ENCODE measurements at places on chromosomes 2 and 18.

DNA sequence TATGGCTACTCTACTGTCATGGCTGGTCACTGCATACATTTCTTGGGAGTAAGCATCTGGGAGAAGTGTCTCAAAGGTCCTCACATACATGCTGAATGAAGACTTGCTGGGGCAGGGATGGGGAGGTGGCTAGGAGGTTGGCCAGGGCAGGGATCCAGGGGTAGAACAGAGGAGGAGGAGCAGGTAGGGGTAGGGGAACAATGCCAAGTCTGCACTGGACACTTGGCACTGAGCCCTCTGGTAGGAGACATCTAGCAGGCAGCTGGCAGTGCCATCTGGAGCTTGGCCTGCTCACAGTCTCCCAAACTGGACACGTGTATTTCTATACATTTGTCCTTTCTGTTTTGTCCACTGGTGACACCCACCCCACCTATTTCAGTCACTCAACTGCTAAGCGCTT, 62.7 kb upstream of the REV1 start:
- H3K27ac ChIP-seq, result no peak overlapping the region
- no peak for DNase-seq
- no peaks in the 10 kb centered on the region for H3K4me1 ChIP-seq
- peaks cover 51% of the 10 kb centered on the region for H3K27me3 ChIP-seq
- H3K36me3 ChIP-seq, result no peaks in the 10 kb centered on the region
- H3K4me3 ChIP-seq, result no peak overlapping the region

DNA sequence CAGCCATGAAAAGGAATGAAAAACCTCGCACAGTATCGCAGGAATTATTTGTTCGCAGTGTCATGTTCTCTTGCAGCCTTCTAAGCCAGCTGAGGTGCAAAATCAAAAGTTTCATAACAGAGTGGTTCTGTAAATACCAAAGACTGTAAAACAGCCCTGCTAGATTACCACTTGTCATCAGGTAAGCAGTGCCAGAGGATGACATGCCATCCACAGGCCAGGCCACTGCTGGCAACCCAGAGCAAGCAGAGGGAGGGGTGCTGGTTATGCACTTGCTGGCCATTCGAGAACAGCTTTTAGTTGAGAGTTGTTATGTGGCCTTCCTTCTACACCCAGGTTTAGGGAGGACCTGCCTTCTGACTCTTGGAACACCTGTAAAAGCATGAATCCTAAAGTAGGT, 114.3 kb upstream of the MGAT5 start:
- H3K4me3 ChIP-seq, result no peak overlapping the region
- no peak for DNase-seq
- no peaks in the 10 kb centered on the region for H3K27me3 ChIP-seq
- peaks cover 7% of the 10 kb centered on the region for H3K4me1 ChIP-seq

DNA sequence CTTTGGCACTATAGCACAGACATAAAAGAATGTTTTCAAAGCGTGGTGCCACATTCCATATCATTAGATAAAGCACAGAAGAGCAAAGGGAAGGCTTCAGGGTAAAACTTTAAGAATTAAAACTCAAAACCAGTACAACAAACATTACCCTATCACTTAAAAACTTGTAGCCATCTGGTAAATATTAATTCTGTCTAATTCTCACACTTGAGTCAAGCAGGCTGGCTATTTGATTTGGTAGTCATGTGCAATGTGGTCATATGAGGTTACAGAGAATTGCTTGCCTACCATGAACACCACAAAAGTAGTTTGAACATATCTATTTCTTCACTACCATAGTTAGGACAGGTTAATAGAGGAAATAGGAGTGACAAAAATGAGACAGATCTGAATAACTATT, 244.9 kb downstream of the IRS1 start:
- H3K36me3 ChIP-seq, result no peaks in the 10 kb centered on the region
- no peak for DNase-seq
- no peaks in the 10 kb centered on the region for H3K27me3 ChIP-seq
- H3K4me1 ChIP-seq, result no peaks in the 10 kb centered on the region
- no peak overlapping the region for H3K4me3 ChIP-seq

- no peaks in the 10 kb centered on the region for H3K36me3 ChIP-seq
- no peak overlapping the region for H3K27ac ChIP-seq
- H3K4me3 ChIP-seq, result no peak overlapping the region
Observed at GRCh38 chr2:225318440-225318839, 81.1 kb upstream of the NYAP2 start.

- DNase-seq, result no peak
- no peak overlapping the region for H3K4me3 ChIP-seq
- no peaks in the 10 kb centered on the region for H3K27me3 ChIP-seq
- no peaks in the 10 kb centered on the region for H3K36me3 ChIP-seq
Observed at GRCh38 chr2:220779931-220780330, 792.2 kb downstream of the EPHA4 start.

GRCh38 chr18:43965691-43966090, 688.4 kb upstream of the SYT4 start:
- DNase-seq, result no peak
- no peaks in the 10 kb centered on the region for H3K27me3 ChIP-seq
- H3K4me3 ChIP-seq, result no peak overlapping the region
- no peak overlapping the region for H3K27ac ChIP-seq

DNA sequence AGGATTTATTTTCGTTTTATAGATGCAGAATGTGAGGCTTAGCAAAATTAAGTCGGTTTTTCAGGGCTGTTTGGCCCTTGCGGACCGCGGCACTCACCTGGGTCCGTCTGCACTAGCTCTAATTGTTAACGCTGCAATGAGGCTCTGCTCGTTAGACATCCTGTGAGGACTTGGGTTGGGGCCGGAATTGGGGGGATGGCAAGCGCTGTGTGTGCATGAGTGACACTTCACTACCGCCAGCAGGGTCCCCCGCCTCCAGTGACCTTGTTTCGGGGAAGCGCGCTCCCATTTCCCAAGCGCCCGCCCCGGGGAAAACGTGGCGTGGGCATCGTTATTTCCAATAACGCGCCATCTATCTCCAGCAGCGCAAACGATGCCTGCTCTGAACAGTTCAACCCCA, 54.2 kb downstream of the KCNG2 start:
- no peak for DNase-seq
- no peaks in the 10 kb centered on the region for H3K4me1 ChIP-seq
- H3K36me3 ChIP-seq, result no peaks in the 10 kb centered on the region
- peaks cover 77% of the 10 kb centered on the region for H3K27me3 ChIP-seq

DNA sequence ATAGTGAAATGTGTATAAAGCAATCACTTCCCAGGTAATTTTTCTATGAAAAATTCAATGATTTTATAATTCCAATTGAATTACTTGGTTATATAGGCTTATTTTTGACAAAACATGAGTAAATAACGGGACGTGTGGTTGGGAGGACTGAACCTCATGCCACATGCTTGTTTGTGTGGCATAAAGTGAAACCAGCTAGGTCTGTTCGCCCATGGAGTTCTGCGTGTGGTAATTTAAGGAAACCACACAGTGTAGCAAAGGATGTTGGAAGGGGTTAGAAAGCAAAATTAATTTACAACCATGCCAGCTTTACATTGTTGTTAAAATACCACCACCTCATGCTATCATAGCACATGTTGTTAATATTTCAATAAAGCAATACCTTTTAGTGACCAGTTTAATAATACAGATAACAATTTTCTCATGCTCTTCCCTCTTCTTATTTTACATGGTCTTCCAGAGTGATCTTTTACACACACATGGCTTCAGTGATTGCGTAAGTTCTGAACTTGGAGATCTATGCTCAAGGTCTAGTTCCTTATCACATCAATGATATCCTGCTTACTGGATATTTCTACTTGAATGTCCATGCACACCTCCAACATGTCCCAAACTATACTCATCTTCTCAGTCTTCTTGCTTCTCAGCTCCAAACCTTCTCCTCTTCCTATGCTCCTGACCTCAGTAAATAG, 156.4 kb upstream of the ITGA4 start:
- DNase-seq, result no peak
- H3K27me3 ChIP-seq, result no peaks in the 10 kb centered on the region
- H3K27ac ChIP-seq, result no peak overlapping the region
- no peaks in the 10 kb centered on the region for H3K36me3 ChIP-seq

- no peak overlapping the region for H3K4me3 ChIP-seq
- no peak overlapping the region for H3K27ac ChIP-seq
- H3K4me1 ChIP-seq, result no peaks in the 10 kb centered on the region
- DNase-seq, result no peak
- H3K36me3 ChIP-seq, result no peaks in the 10 kb centered on the region
Observed at GRCh38 chr2:167333245-167333644, 445.0 kb downstream of the XIRP2 start.

DNA sequence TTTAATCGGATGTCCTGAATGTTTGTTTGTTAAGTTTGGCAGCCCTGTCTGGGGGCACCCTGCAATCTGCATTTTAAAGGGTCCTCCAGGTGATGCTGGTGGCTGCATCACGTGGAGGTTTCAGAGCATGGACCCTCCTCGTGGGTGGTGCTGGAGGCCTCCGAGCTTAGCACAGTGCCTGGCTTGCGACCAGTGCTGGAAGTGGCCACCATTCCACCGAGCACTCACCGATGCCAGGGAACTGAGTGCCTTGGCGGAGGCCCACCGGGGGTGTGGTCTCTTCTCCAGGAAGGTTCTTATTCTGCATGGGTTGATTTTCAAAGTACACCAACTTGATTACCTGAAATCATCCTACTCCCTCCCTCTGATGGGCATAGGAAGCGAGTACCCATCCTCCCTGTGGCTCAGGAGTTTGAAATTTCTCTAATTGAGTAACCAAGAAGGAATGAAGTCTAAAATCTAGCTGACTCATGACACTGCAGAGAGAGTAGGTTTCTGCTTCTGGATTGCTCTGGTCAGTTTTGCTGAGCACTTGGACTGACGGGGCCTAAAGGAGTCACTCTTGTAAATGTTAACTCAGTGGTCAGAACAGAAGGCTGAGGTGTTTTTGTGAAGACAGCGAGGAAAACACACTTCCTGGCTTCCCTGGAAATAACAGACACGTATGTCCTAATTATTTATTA, 58.1 kb upstream of the SLC66A3 start:
- no peak for DNase-seq
- no peaks in the 10 kb centered on the region for H3K4me1 ChIP-seq
- H3K27ac ChIP-seq, result no peak overlapping the region
- H3K36me3 ChIP-seq, result no peaks in the 10 kb centered on the region
- peaks cover 49% of the 10 kb centered on the region for H3K27me3 ChIP-seq

GRCh38 chr2:44884231-44884630, 57.3 kb upstream of the SIX3 start:
- H3K4me3 ChIP-seq, result no peak overlapping the region
- no peaks in the 10 kb centered on the region for H3K4me1 ChIP-seq
- no peak for DNase-seq
- H3K27ac ChIP-seq, result no peak overlapping the region
- H3K36me3 ChIP-seq, result no peaks in the 10 kb centered on the region

DNA sequence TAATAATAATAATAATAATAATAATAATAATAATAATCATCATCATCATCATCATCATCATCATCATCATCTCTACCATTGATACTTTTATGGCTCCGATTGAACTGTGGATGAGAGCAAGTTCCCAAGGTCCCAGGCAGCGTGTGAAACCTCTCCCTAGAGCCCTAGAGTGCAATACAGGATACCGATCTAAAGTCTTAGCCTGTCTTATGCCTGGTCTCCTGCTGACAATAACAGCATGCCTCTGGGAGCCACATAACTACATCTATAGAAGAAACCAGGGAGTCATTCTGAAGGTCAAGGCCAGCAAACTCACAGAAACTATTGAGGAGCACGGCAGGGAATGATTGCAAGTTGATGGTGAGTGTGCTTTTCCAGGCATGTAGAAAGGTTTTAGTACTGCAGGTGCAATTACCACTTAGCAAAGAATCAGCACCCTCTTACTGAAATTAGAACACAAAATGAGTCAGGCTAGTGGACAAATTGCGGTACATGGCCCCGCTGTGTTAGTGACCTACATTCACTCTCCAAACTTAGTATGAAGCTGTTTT, 457.2 kb upstream of the CDH20 start:
- H3K4me1 ChIP-seq, result no peaks in the 10 kb centered on the region
- H3K27ac ChIP-seq, result no peak overlapping the region
- H3K36me3 ChIP-seq, result no peaks in the 10 kb centered on the region
- no peak for DNase-seq
- H3K27me3 ChIP-seq, result no peaks in the 10 kb centered on the region
- no peak overlapping the region for H3K4me3 ChIP-seq

Measured in K562 (cell line).